ENCODE measurements at places on chromosomes 6 and 20.

DNA sequence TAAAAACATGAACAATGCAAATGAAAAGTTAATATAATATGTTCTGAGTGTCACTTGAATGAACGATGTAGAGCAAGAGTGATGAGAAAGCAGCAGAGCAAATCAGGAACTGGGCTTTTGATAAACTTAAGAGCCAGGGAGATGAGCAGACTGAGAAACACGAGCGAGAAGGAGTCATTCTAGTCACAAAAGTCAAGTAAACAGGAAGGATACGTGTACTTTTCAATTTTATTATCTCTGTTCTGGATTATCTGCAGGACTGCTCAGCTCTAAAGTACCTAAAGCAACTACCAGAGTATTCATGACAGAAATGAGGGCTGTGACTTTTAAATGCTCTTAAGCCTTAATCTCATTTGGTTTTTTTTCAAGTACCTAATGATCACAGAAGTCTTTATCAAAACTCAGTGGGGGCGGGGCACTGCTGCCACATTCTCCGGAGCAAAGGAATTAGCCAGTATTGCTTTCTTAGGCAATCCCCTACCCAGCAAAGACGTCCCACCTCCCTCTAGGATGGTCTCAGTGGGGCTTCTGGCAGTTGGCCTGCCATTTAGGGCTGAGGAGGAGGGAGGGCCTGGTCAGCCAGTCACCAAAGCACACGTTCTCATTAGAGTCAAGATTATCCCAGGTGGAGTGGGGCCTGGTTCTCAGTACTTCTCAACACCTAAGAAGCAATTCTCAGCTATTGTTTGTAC is 8.6 kb downstream of the MAN1A1 start:
- no peak for DNase-seq

DNA sequence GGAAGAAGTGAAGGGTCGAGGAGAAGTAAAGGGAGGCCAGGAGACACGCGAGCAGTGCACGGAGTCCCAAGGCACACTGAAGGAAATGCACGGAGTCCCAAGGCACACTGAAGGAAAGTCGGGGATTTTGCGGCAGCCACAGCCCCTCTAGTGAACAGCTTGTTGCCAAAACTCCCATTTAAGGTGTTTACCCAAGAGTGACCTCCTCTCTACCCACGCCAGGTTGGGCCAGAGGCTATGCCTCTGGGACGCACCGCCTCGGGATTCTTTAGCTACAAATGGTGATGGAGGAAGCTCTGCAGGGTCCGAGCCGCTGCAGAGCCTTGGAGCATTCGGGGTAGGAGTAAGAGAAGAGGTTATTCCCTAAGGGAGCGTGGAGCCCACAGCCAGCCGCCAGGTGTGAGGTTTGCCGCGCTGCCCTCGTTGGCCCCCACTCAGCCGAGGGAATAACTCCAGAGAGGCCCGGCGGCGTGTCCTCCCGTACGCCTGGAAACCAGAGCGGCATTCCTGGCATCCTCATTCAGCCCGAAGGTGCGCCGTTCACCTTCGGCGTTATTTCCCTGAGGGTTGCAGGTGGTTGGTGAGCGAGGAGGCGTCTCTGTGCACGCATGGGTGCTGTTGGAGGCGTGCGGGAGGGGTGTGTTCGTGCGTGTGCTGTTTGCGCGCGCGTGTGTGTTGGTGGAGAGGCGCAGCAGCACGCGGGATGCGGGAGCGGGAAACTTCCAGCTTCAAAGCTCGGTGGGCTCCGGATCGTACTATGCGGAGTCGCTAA is 3.4 kb upstream of the MAFB start:
- DNase-seq, result no peak

DNA sequence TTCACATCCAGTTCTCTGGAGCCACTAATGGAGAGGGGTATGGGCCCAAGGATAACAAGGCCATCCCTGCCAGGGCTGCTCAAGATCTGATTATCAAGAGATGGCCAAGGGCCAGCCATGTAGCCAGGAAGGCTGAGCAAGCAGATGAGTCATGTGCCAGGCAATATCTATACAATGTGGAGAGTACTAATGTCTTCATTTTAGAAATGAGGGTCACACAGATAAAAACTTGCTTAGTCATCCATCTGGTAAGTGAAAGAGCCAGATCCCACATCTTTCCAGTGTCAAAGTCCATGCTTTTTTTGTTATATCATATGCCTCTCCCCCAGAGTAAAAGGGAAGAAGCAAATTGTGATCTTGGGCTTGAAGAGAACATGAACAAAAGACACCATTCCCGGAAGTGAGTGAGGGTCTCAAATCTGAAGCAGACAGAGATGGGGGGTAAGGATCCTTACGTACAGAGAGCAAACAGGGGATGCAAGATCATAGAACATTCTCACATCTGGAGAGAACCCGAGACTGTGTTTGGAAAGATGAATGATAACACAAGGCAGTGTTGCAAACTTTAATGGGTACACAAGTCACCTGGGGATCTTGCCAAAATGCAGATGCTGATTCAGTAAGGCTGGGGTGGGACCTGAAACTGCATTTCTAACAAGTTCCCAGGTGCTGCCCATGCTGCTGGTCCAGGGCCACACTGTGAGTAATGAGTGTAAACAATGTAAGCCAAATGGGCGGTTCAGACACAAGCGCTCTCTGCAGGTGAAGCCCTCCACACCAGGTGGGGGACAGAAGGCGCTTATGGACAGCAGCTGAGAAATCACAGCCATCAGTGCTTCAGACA is 20.0 kb upstream of the GSTA3 start:
- no peak for DNase-seq

DNA sequence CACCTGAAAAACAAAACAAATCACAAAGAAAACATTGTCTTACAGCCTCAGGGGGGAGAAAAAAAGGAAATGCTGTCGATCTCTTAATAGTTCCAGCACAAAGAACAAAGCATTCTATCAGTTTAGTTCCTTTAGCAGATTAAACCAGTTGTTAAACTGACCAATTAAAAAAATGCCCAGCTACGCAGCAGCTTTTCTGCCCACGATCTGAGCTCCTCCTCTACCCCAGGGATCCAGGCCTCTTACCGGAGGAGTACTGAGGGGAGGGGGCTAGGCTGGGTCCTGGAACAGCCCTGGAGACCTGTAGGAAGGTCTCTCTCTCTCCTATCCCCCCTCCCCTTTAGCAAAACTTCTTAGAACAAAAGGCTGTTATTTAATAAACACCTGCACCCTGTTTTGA is 13.4 kb downstream of the PTK7 start:
- DNase-seq, result no peak

GRCh38 chr6:139344186-139344963 is 30.1 kb downstream of the CITED2 start:
- DNase-seq, result no peak

- no peak for DNase-seq
Measured at GRCh38 chr20:15333170-15333569, 995.8 kb upstream of the FLRT3 start.

DNA sequence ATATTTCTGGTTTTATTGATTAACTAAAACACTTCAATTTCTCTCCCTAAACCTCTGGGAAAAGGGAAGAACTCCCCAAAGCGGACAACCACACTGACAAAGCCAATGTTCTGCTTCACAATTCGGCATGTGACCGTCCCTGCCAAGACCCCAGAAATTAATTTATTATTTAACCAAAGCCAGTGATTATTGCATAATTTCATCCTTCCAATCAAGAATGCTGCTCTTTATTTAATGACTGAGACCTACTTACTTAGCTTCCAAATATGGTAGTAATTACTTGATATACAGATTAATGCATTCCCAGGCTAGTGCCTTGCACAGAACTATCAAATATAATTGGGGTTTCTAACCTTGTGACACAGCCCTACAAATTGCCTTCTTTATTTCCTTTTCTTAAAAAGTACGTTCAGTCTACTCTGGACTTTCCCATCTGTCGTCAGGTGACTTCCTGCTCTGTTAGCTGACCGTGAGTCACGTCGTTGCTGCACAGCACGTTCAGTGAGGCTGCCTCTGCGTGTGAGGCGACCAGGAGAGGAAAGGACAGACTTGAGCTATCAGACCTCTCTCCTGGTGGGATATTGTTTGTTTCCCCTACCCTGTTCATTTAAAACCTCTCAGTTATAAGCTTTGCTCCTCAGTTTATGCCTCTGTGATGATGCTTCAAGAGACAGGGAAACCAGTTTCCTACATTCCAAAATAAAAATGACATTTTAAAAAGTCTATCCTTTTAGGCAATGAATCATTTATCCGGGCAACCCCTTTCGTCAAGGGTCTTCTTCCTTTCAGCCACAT is 55.7 kb upstream of the TNFAIP3 start:
- peak; percentile 91 for DNase-seq

DNA sequence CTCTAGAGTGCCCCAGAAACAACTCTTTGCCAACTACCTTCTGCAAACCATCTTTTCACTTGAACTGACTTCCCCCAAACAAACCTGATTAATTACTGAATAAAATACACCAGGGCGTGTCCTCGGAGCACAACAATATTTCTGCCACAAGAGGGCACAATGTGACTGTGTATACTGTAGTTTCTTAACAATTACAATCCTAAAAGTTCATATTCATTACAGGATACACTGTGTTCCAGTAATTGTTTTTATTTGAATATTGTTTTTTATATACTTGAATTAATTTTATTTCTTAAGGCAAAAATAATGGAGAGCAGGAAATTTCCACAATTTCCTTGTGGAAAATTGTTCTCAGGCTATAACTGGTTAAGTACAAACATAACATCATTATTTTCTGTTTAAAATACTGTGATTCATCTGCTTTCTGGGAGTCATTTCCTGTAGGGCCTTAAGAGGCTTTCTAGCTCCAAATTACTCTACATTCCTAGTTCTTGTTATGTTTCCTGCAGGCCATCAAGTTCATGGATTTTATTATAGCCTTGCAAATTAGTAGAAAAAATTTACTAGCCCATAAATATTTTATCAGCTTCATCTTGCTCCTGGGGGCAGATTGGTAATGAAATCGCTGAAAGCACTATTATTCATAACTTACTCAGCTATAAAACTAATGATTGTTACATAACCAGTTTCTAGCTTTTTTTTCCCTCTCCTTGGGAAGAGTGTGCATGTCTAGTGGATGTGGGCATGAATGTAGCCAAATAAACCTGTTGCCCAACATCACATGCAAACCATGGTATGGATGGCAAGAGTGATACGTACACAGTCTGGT is 51.9 kb upstream of the SLC22A16 start:
- DNase-seq, result peak; percentile 55

- DNase-seq, result no peak
Measured at GRCh38 chr6:3471711-3472110, 14.9 kb upstream of the SLC22A23 start.

- DNase-seq, result no peak
Measured at GRCh38 chr6:131004936-131005335, 58.1 kb downstream of the EPB41L2 start.

DNA sequence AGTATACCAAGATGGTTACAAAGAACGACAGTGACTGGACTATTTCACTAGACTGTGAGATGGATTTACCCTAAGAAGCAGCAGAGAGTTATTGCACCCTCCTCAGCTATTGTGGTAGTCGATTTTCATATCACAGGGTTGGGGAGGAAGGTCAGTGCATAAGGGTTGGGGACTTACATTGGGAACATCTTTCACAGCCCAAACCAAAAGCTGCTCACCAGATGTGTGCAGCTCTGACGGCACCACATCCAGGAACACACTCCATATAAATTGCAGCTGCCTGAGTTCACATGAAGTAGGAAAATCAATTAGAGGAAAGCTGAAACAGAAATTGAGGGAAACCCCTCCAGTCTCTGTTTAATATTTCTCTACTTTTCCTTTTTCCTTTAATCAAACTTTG is 470.5 kb upstream of the NRSN1 start:
- no peak for DNase-seq

GRCh38 chr20:62799873-62800272 is 3.6 kb downstream of the MRGBP start:
- DNase-seq, result no peak

DNA sequence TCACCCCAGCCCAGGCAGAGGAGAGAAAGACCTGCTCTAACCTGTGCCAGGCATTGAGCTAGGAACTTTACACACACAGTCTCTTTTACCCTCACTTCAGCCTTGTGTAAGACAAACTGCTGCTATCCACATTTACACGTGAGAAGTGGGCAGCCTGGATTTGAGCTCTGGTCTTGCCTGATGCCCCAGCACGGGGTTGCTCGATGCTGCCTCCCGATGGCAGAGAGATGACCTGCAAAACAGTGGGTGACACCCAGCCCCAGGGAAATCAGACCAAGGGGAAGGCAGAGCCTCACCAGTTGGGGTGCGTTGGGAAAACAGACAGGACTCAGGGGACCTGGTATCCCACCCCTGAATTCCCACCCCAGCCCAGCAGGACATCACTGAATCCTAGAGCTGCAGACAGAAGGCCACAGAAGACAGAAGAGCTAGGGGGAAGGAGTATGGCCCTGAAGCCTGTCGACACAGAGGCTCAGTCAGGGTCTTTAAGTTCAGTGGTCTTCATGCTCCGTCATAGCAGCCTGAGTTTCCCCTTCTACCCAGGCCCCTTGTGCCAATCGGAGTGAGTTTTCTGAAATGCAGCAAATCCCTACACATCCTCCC is 990 bp downstream of the BPI start:
- no peak for DNase-seq

GRCh38 chr20:22578221-22579118 is 5.9 kb downstream of the FOXA2 start:
- no peak for DNase-seq

- no peak for DNase-seq
Measured at GRCh38 chr6:144667532-144668503, 382.7 kb downstream of the UTRN start.

- peak; percentile 32 for DNase-seq
Measured at GRCh38 chr6:149150801-149151398, 166.6 kb upstream of the TAB2 start.

GRCh38 chr6:125188037-125188436 is 34.5 kb downstream of the TPD52L1 start:
- DNase-seq, result no peak

DNA sequence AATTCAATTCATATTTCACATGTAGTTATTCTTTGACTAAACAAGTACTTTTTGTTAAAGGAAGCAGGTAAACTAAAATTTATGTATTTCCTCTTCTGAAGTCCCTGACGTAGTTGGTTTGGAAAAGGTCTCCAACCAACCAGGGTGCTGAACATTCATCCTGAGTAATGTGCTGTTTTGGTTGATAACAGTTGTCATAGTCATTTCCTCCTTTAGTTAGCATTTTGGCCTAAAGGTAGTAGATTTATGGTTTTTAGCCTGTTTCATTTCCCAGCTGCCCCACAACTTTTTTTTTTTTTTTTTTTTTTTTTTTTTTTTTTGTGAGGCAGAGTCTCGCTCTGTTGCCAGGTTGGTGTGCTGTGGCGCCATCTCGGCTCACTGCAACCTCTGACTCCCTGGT is 382.8 kb upstream of the FLRT3 start:
- DNase-seq, result no peak
